Heart left ventricle (tissue), 16 donors: ENCODE measurements at places on chromosomes 7 and 10.

- no peak for DNase-seq
These were observed 132.6 kb downstream of the USP6NL start for GRCh38 chr10:11478807-11479206.

DNA sequence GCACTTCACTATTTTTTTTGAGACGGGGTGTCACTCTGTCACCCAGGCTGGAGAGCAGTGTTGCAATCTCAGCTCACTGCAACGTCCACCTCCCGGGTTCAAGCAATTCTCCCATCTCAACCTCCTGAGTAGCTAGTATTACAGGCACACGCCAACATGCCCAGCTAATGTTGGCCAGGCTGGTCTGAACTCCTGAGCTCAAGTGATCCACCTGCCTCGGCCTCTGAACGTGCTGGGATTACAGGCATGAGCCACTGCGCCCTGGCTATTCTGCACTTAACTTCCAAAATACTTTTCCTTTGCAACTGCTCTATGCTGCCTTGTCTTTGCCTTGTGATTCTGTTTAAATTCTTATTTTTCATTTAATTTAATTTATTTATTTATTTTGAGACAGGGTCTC lies 67.0 kb upstream of the ZNF479 start:
- no peak for DNase-seq

DNA sequence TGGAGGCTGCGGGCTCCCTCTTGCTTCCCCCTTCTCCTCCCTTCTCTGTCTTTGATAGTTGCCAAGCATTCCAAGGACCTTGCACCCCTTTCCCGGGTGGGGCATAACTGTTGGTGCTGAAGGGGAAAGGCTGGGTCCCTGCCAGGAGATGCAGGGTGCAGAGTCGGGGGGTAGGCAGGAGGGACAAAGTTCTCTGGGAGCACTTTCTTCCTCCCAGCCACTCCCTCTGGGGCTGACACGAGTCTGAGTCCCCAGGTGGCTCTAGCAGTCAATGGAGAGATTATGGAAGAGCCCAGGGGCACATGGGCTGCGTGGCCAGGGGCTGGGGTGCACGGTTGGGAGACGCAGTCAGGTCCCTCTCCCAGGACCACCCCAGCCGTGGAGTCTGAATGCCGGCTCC lies 2.1 kb downstream of the CLDN15 start:
- no peak for DNase-seq

DNA sequence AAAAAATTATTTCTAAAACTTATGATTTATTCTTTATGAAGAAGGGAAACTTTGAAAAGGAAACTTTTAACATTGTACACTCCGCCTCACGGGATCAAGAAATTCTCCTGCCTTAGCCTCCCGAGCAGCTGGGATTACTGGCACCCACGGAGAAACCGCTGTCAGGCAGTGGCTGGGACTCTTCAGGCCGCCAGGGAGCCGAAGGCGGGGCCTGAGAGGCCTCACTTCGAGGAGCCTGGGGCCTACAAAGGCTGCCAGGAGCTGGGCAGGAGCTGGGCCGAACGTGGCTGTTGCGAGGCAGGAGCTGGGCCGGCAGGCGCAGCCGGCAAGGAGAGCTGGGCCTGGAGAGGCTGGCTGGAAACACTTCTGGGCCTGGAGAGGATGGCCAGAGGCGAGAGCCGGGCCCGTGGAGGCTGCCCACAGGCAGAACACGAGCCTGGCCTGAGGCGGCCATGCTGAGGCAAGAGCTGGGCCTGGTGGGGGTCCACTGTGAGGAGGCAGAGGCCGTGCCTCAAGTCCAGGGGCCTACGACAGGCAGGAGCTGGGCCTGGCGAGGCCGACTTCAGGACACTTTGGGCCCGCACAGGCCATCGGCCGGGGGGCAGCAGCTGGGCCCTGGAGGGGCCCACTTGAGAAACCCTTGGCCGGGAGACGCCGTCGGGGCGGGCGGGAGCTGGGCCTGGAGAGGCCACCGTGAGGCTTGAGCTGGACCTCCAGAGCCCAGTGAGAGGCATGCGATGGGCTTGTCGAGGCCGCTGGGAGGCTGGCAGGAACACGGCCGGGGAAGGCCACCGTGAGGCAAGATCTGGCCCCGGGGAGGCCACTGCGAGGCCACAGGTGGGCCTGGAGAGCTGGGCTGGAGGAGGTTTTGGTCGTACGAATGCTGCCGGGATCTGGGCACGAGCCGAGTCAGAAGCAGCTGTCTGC lies 23.7 kb downstream of the MDH2 start:
- no peak for DNase-seq

DNA sequence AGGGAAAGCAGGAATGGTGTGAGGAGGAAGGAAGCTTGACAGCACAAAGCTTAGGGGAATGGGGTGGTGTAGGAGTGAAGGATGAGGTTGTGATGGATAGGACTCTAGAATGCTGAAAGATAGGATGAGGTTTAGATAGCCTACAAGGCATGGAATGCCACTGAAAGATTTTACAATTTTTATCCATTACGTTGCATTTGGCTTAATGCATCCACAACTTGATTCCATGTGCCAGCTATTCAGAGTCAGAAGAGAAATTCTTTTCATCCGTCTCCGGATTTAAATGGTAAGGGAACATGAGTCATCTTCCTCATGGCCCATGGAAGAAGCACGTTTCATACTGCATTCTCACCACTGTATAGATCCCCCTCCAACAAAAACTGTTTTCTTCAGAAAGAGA lies 212.4 kb upstream of the BMPER start:
- no peak for DNase-seq

DNA sequence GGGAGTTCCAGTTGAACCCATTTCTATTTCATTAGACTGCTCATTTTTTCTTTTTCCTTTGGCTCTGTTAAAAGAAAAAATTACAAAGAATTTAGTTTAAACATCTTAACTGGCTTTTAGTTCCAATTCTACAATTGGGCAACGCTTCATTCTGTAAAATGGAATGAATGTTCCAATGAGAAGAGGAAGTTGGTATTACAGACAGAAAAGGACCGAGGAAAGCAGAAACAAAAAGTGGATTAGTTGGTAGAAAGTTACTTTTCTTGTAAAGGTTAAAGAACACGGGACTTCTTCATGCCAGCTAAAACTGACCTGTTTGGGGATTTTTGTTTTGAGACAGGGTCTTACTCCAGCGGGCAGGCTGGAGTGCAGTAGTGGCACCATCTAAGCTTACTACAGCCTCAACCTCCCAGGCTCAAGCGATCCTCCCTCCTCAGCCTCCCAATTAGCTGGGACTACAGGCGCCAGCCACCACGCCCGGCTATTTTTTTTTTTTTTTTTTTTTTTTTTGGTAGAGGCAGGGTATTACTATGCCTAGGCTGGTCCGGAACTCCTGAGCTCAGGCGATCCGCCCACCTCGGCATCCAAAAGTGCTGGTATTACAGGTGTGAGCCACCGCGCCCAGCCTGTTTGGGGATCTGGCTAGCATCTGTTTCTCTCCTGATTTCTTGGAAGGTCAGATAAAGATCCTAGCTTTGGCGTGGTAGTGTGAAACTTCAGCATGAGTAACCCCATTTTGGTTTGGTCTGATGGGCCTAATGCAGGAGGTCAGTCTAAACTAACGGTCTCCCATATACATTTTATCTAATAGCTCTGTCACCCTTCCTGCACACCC lies 1.3 kb upstream of the VDAC2 start:
- DNase-seq: peak; percentile 41

- no peak for DNase-seq
These were observed 14.8 kb downstream of the INHBA start for GRCh38 chr7:41688012-41688625.

GRCh38 chr7:155234950-155235789 lies 62.5 kb upstream of the INSIG1 start:
- DNase-seq: no peak

DNA sequence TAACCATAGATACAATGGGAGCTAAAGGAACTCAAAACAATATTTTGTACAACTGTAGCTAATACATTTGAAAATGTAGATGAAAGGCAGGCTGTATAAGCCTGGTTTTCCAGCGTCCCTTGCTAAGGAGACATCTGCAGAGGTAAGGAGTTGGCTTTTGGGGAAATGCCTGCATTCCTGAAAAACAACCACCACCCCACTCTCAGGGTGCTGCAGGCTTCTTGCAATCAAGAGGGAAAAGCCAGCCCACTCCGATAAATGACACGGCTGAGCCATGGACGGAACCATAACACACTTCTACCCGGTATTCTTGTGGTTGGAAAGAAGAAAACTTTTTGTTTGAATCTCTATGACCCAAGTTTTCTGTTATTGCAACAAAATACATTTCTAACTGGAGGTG lies 200.3 kb downstream of the TEX36 start:
- DNase-seq: no peak

DNA sequence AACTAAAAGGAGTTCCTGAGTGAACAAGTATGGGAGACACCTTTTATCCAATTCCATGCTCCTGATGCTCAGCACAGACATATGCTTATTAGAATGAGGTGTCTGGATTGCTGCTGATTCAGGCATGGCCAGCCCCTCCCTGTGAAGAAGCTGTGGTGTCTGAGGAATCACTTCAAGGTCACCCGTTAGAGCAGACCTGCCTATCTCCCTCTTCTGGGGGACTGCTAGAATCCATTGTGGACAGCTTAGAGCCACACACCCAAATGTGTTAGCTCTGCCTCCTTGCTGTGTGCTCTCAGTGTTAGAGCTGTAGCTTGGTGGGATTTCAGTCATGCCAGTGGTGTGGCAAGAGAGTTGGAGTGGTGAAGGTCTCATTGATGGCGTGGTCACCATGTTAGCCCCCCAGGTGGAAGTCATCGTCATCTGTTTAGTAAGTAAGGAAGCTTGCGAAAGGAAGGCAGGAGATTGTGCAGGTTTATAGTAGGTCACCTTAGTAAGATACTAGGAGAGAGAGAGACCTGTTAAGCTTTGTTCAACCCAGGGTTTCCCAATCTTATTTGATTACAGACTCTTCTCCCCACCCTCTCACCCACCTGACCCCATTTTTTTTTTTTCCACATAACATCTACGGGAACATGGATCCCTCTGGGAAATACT lies 12.8 kb downstream of the PRXL2A start:
- DNase-seq: no peak

- no peak for DNase-seq
These were observed 490.3 kb downstream of the SDK1 start for GRCh38 chr7:3791327-3791726.

- no peak for DNase-seq
These were observed 824.5 kb downstream of the TYW1 start for GRCh38 chr7:67821116-67821515.

GRCh38 chr10:49104323-49104722 lies 11.0 kb downstream of the VSTM4 start:
- DNase-seq: no peak

- no peak for DNase-seq
These were observed 12.7 kb upstream of the PAPSS2 start for GRCh38 chr10:87646935-87647334.

- no peak for DNase-seq
These were observed 15.2 kb upstream of the WNT2 start for GRCh38 chr7:117338020-117338419.

GRCh38 chr7:91034459-91035368 lies 229.5 kb upstream of the FZD1 start:
- DNase-seq: peak; percentile 47

GRCh38 chr10:74178042-74178791 lies 27.2 kb downstream of the ADK start:
- DNase-seq: no peak

DNA sequence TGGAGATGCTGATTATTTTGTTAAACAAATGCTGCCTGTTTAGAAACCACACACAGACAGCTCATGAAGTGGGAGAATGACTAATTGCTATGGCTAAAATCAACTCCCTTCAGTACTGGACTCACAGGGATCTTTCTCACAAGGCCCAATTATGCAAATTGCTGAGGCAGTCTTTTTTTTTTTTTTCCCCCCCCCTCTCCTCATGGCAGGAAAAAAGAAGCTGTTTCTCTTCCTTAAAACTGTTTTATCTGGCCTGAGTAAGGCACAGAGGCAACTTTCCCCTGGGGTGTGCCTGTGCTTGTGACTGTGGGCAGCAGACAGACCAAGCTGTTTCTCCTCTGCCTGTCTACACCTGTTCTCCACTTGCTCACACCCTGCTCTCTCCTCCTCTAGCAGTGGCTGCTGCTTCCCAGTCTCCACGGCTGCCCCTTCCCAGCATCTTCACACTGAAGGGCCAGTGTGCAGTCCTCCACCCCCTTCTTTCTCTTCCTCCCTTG lies 65.4 kb upstream of the STEAP1B start:
- DNase-seq: peak; percentile 55

- DNase-seq: no peak
These were observed 65.2 kb downstream of the ADAM22 start for GRCh38 chr7:87999261-87999660.

- no peak for DNase-seq
These were observed 465.0 kb downstream of the SUGCT start for GRCh38 chr7:40599836-40600235.

- no peak for DNase-seq
These were observed 72.5 kb downstream of the PRTFDC1 start for GRCh38 chr10:24879861-24880260.

DNA sequence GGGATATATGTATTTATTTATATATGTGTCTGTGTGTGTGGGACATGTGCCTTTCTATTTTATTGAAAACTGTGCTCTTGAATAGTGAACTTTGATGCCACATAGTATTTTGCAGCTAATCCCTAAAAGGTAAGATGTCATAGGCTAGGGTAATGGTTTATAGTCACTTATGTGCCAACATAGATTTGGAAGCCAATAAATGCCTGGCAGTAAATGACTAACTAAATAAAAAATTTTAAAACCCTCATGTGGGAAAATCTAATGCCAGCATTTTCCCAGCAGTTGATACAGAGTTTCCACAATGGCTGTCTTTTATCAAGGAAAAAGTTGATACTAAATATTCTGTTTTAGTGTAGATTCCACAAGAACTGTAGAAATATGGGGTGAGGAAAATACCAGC lies 101.5 kb upstream of the IMMP2L start:
- no peak for DNase-seq

DNA sequence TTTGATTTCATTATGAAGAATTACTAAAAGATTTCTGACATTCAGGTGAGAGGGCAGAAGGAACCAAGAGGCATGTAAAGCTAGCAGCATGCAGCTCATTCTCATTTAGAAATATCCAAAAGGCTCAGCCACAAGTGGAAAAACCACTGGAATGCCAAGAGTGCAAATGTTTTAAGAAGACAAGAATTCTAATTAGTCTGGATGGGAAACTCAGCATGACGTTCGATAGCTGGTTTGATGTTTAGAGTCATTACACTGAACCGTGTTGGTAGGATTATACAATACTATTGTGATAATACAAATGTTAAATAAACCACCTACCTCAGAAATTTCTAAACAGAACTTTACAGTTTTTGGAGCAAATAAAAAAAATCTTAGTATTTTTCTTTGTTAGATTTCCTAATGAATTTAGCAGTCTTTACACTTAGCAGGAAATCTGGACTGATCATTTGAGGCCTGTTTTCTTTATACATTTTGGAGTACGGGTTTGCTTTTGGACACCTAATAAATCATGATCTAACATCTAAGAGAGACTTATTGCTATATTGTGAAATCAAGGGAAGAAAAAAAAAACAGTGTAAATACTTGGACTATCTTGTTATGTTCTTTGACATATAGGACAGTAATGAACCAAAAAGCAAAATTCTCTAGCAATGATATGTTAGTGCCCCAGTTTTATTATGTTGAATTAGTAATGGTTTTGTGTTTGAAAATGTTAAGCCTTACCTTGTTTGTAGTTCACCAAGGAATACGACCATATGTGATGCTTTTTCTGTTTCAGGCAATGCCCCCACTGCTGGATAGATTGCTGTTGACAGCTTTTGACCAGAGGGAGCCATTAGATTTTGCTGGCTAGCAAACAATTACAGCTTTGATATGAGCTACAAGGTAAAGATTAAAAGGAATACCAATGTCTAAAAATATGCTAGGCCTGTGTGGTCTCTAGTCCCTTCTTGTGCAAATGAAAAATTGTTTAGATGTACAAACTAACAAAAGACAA lies 354.1 kb upstream of the SEMA3A start:
- no peak for DNase-seq

GRCh38 chr7:28586736-28587135 lies 174.4 kb downstream of the CREB5 start:
- no peak for DNase-seq
